Skin of body (tissue), 3 donors: ENCODE measurements at places on chromosomes 2 and 18.
A peak's percentile ranks its signal among the peaks of the same experiment; 100 is the strongest.

GRCh38 chr2:223772363-223772762 is 65.0 kb downstream of the AP1S3 start:
- DNase-seq, result no peak

DNA sequence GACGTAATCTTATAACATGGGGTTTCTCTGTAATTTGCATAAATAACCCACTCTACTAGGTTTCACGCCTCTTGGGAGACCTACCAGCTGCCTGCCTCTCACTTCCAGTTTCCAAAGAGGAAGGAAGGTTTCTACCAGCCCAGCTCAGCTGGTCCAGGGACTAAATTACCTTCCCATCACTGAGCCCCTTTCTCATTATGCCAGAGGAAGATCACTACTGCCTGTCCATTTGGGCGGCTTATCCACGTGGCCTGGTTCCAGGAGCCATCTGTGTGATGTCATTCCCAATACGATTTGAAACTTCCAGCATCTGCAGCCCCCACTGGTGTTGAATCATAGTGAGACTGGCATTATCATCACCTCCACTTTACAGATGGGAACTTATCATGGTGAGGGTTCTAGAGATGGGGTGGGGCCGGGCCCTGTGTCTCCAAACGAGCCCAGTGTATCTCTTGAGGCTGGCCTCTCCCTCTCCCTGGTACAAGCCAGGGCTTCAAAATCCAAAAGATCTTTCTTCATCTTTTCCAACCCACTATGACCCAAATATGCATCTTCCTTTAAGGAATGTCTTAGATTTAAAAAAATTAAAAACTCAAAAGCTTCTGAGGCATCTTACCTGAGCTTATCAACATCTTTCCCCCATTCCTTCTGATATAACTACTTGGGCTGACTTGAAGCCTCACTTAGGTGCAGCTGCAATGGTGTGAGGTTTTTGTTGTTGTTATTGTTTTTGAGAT is 140.8 kb downstream of the DDX1 start:
- no peak for DNase-seq

GRCh38 chr18:80243204-80243603 is 4.1 kb downstream of the PARD6G start:
- DNase-seq, result no peak

DNA sequence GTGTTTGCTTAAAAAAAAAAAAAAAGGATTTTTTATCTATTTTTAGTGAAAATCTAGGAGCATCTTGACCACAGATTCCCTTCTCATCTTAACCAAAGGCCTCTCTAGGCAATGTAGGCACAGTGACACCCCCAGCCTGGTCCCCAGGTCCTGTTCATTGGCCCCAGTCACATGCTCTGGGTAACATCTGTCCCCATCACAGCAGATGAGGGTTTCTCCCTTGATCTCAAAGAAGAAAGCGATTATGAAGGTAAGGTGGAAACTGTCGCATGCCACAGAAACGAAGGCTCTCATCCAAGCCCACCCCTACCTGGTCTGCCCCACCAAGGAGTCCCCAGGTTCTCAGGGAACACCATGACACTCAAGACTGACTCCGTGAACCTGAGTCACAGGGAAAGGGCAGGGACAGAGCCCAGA is 4.7 kb downstream of the HS6ST1 start:
- no peak for DNase-seq

DNA sequence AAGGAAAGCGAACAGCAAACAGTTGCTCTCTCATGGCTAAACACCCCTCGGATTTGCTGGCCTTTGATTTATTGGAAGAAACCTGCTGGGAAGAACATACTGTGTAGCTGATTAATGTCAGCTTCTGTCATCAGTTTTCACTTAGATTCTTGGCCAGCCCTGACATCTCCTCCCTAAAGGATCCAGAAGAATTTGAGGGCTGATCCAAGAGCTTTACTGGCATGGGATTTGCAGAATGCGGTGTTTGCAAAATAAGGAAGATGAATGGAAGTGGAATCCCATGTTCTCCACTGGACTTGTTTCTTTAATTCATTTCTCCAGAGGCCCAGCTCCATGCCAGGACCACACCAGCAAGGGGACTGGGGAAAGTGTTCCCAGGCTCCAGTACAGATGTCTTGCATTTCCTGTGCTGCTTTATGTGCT is 80.5 kb downstream of the RDH14 start:
- DNase-seq, result peak; percentile 94
